NCI-H1694 treated with DMSO at 0.1 percent for 48 hours (cell line): ENCODE measurements at places on chromosomes 1 and 21.

GRCh38 chr1:150364231-150365003, 470 bp downstream of the RPRD2 start:
- DNase-seq = peak; percentile 81

- DNase-seq = no peak
These were observed 335.7 kb downstream of the CHRM3 start for GRCh38 chr1:239722035-239722434.

- DNase-seq = no peak
These were observed 31.8 kb downstream of the GNG4 start for GRCh38 chr1:235617808-235618207.

- no peak for DNase-seq
These were observed 3.3 kb downstream of the RD3 start for GRCh38 chr1:211488641-211489040.

GRCh38 chr1:232062967-232063366, 436.4 kb downstream of the DISC1 start:
- DNase-seq = no peak

DNA sequence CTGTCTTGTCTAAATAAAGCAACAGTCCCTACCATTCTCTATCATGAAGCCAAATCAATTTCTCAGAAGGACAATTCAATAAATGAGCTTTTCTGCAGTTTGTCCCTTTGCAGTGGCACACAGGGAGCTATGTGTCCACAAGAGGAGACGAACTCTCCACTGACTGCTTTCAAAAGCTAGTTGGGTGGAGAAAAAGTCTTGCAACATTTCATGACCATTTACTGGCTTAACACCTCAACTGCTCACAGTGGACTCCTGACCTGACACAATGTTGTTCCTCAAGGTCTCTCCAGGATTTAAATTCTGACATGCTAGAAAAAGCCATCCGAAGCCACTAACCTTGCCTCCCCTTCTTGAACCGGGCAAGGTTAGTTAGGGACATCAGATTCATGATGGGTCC, 111.7 kb downstream of the TIAM1 start:
- DNase-seq = no peak
